Stimulated activated CD8-positive, alpha-beta memory T cell treated with anti-CD3 and anti-CD28 coated beads, Interleukin-15, amount 100 ng/mL, for 1 hour (primary cell): ENCODE measurements at places on chromosomes 7 and 10.

- no peak for DNase-seq
Observed at GRCh38 chr10:119221201-119221600, 13.8 kb downstream of the GRK5 start.

GRCh38 chr10:3964516-3964915 lies 179.5 kb upstream of the KLF6 start:
- no peak for DNase-seq

DNA sequence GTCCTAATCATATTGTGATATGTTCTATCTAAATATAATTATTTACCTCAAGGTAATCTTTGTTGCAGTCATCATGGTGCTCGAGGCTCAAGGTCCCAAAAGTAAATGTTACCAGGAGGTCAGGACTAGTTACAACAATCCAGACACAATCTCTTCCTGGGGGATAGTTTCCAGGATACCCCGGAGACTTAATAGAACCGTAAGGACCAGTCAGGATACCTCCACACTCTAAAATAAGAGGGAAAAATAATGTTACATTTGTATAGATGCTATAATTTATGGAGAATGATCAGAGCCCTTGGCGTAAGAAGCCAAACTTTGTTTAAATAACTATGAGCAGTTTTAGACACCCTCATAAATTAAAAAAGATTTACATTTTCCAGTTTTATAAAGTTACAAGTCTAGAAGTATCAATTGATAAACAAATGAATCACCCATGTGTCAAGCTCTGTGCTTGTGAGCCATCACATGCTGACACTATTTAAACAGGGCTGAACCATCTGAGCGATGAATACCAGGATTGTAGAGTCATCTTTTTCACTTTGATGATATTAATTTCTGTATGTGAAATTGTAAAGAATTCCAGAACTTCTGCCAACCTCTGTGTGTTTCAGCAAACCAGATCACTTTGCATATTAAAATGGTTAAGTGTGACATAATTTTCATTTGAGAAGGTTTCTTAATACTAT lies 41.3 kb downstream of the CUBN start:
- DNase-seq, result no peak

- no peak for DNase-seq
Observed at GRCh38 chr10:130218181-130218641, 82.0 kb downstream of the GLRX3 start.

GRCh38 chr7:1049801-1050200 lies 5.5 kb downstream of the GPR146 start:
- DNase-seq, result no peak

- no peak for DNase-seq
Observed at GRCh38 chr10:124150807-124151417, 57.5 kb upstream of the CHST15 start.

GRCh38 chr7:1559626-1560590 lies 3.9 kb upstream of the TMEM184A start:
- no peak for DNase-seq

DNA sequence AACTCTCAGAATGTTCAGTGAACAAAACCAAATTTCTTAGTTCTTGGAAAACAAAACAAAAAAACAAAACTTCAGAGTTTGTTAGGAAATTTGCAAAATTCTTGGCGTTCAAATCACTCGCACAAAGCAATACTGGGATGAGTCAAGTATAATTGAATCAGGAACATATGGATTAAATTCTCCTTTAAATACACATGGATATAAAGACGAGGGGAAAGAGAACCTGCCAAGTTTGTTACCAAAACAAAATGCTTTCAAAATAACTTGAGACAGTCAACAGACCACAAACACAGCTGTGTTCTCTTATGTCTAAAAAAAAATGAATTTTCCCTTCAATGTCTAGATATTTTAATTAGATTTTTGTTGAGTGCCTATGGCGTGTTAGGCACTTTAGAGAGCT lies 93.5 kb upstream of the MPP7 start:
- DNase-seq, result no peak

GRCh38 chr10:36345807-36346206 lies 703.7 kb upstream of the FZD8 start:
- no peak for DNase-seq

DNA sequence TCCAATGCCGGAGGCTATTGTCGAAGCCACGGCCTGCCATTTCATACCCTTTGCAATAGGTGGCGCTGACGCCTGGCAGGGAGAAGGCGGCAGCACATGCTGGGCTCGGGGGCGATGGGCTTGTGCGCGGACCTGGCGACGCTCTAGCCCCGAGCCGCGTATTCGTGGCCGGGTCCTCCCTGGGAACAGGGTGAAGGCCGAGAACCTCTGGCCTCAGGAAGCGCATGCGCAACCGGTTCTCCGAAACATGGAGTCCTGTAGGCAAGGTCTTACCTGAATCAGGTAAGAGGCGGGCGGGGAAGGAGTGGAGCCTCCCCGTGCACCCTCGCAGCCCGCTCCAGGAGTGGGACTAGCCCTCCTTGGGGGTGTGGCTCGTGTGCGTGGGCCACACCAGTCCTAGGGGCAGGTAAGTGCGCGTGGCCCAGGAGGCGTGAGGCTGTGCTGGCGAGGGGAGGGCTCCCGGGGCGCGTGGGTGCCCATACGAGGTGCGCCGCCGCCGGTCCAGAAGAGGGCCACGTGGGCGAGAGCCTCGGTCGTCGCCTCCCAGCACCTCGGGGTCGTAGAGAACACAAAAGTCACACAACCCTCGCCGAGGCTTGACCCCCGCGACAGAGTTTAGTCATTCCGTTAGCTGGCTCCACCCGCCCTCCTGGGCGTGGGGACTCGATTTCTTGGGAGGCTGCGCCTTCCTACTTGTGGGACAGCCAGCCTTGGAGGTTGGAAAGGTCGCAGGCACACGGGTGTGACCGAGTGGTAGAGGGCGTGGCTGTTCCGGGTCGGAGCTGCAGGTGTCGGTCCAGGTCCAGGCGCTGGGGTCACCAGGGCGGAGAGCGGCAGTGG lies 5.6 kb upstream of the MEST start:
- no peak for DNase-seq

DNA sequence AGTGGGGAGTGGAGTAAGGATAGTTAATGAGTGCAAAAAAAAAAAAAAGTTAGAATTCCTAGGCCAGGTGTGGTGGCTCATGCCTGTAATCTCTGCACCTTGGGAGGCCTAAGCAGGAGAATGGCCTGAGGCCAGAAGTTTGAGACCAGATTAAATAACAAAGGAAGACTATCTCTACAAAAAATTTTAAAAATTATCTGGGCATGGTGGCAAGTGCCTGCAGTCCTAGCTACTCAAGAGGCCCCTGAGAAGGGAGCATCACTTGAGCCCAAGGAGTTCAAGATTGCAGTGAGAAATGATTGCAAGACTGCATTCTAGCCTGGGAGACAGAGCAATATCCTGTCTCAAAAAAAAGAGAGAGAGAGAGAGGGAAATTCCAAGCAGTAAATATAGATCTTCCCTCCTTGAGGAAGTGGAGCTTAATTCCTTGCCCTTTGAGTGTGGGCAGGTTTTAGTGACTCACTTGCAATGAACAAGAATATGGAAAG lies 19.5 kb upstream of the CSTF2T start:
- no peak for DNase-seq

DNA sequence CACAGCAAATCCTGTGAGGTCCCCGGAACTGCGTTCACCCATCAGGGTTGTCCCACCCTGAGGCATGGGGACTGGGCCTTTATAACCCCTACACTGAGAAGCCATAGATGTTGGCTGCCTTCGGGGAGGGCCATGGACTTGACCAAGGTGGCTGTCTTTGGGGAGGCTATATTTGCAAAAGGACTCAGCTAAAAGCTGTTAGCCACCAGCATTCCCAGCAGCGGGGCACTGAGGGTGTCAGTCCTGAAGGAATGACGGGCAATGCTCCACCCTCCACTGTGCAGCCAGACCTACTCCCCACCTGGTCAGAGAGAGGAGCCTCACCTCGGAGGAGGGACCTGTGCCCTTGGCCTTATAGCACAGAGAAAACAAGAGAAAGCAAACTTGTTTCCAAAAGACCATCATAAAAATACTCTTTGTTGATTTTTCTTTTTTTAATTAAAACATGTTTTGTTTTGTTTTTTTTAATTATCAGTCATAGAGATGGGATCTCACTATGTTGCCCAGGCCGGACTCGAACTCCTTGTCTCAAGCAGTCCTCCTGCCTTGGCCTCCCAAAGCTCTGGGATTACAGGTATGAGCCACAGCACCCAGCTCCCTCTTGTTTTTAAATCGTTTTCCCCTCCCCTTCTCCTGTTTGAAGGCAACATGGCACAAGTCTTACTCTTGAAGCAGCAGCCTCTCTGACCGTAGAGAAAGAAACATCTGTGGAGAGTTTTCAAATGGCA lies 26.7 kb upstream of the CUX1 start:
- DNase-seq, result no peak

DNA sequence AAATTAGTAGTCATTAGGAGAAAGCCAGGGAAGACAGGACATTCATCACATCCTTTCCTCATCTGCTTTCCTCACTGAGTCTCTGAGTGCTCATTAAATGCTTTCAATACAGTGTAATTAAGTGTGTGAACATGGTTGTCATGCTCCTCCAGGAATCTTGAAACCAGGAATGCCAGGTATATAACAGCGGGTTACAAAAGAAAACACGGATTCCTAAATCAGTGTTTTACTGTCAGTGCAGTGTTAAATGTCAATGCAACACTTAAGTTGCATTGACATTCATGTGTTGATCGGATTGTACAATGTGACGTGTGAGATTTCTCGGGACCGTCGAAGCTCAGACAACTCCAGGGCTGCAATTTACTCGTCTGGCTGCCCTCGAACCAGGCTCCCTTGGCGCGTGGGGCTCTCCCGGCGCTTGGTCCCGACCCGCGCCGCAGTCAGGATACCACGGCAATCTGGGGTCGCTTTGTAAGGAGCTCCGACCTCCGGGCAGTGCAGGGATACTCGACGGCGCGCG lies 455 bp upstream of the SPAG6 start:
- no peak for DNase-seq

- no peak for DNase-seq
Observed at GRCh38 chr7:123538897-123539296, 4.5 kb upstream of the IQUB start.

- no peak for DNase-seq
Observed at GRCh38 chr7:134784251-134785049, 5.0 kb downstream of the CALD1 start.
